ENCODE measurements at places on chromosomes 16 and 17. TPM values are rescaled to one million over a fixed set of nuclear protein-coding genes. Genes with fewer than 3 reads are reported as not detected.

DNA sequence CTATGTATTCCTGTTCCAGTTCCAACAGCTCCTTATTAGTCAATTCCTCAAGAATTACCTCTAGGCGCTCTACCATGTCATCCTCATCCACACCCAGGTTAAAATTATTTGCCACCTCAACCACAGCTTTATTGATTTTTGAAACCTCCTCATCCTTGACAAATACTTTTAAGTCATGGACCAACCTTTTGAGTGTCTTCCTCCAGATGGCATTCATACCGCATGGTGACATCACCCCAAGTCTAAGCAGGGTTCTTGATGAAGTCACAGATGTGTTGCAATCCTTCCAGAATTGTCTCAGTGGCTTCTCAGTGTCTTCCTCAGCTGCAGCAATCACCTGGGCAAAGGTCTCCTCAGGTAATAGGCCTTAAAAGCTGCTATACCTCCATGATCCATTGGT, 40.1 kb downstream of the BCL7C start:
- no peak for DNase-seq

Gene DBF4B
- 17.6 TPM for total RNA-seq

GRCh38 chr17:8126491-8127066, 2.7 kb upstream of the HES7 start:
- peak; percentile 57 for DNase-seq

- DNase-seq = no peak
Measured at GRCh38 chr16:938136-938535, 32.6 kb downstream of the LMF1 start.

DNA sequence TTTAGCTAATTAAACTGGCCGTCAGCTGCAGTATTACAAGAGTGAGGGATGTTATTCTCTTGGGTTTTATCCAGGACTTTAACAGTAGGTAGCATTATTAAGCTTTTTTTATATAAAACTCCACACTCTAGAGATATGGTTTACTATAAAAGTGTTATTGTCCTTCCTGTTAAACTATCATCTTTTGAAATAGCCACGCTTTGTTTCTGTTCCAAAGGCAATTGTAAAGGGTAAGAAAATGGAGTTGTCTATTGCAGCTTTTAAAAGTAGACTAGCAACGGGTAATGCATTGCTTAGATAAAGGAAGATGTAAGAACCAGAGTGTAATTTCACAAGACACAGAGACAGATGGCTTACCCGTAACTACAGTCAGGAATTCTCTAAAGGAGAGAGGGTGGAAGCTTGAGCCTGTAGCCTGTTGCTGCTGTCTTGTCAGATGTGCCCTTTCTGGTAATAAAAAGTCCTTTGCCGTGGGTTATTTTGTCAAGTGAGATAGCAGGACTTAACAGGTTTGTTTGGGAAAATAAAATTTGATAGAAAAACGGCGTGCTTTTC, 56.4 kb downstream of the WWOX start:
- DNase-seq = no peak

DNA sequence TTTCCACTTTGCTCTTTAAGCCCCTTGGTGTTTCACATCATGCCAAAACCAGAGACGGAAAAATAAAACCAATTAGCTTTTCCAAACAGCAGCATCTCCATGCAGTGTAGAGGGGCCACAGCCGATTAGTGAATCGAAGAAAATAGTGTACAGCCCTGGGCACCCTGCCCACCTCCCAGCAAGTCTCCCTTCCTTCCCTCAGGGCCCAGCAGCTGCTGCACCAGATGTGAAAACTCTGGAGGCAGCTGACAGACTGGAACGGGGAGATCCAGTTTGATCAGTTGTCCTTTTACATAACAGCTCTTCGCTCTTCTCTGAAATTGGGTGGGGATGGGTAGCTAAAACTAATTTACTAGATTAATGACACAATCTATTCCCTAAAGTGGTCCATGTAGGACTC, 19.3 kb downstream of the TMEM11 start:
- DNase-seq = no peak

- no peak for DNase-seq
Measured at GRCh38 chr17:20300436-20300934, 166.9 kb downstream of the LGALS9B start.

GRCh38 chr16:28078261-28078660, 14.7 kb upstream of the GSG1L start:
- DNase-seq = no peak

Gene GNG13
- total RNA-seq = not detected

DNA sequence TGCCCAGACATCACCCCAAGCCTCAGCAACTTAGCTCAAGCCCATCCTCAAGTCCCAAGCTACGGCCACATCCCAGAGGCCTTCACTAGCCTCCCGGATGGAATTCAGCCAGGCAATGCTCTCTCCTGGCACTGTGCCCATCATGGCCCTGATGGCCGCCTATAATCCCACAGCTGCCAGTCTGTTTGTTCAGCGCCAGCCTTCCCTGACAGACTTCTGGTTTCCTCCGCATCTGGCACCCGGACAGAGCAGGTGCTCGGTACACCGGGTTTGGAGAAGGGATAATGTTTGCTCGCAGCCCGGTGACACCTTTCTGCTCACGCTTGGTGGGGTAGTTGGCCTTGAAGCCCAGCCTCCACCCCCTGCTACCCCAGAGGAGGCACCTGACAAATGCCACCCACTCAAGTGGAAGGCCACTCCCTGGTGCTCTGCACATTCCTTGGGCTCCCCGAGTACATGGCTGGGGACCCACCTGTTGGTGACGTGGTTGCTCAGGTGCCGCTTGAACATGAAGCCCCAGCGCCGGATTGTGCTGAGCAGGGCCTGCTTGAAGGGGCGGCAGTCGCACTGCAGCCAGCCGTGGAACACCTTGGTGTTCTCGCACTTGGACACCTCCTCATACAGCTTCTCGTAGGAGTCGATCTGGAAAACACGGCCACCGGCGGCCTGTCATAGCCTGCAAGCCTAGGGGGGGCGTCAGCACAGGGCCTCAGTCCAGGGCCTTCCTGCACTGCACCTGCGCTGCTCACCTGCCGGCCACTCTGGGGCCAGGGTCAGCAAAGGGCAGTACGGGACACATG, 47.1 kb downstream of the DNAH17 start:
- DNase-seq = no peak

DNA sequence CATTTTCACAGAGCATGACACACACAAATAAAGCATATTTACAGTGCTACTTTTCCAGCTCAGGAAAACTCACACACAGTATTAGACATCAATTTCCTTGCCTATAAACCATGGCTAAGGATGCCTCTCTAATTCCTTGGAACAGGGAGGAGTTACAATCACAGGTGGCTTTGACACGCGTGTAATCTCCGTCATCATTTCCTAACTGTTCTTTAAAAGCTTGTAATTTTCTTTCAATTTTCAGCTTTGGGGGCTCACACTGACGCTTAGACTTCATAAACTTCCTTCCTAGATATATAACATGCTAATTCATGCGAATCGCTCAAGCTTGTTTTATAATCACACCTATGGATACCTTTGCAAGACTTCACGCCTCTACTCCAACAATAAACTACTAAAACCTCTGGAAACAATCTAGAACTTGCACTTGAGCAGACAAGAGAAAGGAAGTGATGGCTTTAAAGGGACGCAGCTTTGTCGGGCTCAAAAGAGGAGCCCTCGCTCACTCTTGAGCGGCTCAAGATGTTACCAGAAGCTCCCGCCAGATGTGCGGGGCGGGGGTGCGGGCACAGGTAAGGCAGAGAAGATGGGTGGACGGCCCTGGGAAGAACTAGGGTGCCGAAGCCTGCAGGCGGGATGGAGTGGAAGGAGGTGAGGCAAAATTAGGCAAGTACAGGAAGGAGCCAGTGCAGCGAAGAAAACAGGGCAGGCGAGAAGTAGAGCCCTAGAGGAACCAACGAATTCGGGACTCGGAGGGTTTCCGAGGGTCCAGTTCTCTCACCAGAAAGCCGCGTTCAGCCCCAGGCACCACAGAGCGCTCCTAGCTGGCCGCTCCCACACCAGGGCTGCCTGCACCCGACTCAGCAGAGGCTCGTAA, 631 bp downstream of the RETREG3 start:
- no peak for DNase-seq

- no peak for DNase-seq
Measured at GRCh38 chr16:84514295-84514873, 9.9 kb upstream of the MEAK7 start.

DNA sequence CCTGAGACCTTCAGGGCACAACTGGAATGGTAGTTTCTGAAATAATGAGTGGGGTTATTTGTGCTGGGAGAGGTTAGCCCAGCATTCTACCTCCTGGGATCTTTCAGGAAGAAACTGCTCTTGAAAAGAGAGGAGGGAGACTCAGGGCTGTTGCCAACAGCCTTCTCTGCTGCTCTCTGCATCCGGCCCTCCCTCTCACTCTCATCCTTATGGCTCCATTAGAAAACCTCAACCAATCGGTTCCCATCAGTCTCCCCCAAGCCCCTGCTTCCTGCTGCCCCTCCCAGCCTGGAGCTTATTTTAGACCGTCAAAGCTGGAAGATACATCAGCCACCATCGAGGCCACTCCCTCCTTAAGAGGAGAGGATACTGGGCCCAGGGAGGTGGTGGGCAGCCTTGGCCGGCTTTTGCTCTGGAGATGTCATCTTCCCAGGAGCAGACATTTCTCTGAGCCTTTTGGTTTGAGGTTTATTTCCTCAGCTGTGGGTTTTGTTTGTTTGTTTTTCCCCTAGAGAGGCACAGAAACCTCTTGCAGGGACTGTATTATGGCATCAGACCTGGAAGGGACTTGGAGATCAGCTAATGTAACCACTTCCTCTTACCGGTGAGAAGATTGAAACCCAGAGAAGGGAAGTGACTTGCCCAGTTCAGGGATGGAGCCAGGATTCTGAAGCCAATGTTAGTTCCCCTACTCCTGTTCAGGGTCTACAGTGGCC, 2.7 kb downstream of the MPRIP start:
- DNase-seq = no peak

DNA sequence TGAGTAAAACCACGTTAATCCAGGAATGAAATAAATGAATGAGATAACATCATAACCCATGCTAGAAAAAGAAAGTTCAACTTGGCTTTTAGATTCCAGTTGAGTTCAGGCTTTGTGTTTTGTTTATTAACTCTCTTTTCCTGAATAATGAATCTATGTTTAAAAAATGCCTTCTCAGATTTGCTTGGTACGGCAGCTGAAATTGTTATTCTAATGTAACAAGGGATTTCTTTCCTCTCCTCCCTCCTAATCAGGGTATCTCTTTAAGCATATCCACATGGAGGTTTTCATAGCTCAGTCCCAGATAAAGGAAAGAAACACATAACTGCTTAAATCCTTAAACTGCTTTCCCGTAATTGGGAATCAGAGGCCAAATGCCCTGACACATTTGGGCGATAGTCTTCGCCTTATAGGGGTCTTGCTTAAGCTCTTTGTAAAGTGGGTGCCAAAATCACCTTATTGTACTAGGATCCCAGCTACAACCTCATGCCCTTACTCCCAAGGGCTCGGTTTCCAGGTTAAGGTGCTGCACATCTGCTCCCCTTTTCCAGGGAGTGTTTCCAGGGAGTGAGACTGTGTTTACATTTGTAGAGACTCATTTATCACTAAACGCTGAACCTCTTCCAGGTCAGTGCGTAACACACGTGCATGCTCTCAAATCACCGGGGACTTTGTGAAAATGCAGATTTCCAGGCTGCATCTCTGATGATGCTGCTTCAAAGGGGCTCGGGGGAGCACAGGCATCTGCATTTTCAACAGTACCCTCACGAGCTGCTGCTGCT, 142.8 kb upstream of the FOXF1 start:
- no peak for DNase-seq

GRCh38 chr17:49482144-49482817, 12.8 kb upstream of the NGFR start:
- no peak for DNase-seq

DNA sequence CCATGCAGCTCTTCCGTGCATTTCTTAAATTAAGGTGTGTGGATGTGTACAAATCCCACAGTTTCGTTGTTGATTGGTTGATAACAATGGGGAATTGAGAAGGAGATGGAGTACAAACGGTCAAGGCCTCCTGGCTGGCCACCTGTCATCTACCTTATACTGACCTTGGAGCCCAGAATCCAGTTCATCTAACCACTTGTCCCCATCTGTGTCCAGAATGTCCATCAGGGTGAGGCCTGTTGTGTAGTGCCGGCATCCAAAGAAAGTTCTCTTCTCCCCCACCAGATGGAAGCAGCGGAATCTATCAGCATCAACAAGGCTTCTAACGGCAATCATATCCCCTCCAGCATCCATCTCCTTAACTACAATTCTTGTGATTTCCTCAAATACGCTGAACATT, 1.5 kb downstream of the GSDMB start:
- DNase-seq = no peak

GRCh38 chr16:50529334-50529733, 18.9 kb upstream of the NKD1 start:
- DNase-seq = no peak

DNA sequence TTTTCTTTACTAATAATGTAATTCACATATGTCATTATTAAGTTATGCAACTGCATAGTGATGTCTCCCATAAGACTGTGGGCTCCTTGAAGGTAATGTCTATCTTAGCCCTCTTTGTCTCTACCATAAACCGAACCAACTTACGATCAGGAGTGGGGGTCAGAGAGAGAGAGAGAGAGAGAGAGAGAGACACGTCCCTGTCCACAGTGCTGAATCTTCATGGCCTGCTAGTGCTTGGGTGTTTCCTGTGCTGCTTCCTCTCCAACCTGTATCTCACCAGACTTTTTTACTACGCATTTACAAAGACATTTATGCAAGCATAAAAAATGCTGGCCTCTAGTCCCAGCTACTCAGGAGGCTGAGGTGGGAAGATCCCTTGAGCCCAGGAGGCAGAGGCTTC, 52.2 kb upstream of the HAPSTR1 start:
- DNase-seq = no peak

GRCh38 chr17:49459401-49459984, 35.6 kb upstream of the NGFR start:
- no peak for DNase-seq

Gene KRT33B
- not detected for total RNA-seq

Measured in mesothelial cell of epicardium (in vitro differentiated cells).